Esophagus mucosa (tissue), 1 donor: ENCODE measurements at places on chromosomes 7 and 10. TPM values are rescaled to one million over a fixed set of nuclear protein-coding genes. Genes with fewer than 3 reads are reported as not detected.
A peak's percentile ranks its signal among the peaks of the same experiment; 100 is the strongest.

- ATAC-seq: no peak
Observed at GRCh38 chr10:11604865-11605650, 6.4 kb downstream of the USP6NL start.

- ATAC-seq: no peak
Observed at GRCh38 chr10:133224756-133225372, 5.2 kb upstream of the UTF1 start.

- peak; percentile 68 for ATAC-seq
Observed at GRCh38 chr7:97016381-97017191, 8.0 kb downstream of the DLX5 start.

DNA sequence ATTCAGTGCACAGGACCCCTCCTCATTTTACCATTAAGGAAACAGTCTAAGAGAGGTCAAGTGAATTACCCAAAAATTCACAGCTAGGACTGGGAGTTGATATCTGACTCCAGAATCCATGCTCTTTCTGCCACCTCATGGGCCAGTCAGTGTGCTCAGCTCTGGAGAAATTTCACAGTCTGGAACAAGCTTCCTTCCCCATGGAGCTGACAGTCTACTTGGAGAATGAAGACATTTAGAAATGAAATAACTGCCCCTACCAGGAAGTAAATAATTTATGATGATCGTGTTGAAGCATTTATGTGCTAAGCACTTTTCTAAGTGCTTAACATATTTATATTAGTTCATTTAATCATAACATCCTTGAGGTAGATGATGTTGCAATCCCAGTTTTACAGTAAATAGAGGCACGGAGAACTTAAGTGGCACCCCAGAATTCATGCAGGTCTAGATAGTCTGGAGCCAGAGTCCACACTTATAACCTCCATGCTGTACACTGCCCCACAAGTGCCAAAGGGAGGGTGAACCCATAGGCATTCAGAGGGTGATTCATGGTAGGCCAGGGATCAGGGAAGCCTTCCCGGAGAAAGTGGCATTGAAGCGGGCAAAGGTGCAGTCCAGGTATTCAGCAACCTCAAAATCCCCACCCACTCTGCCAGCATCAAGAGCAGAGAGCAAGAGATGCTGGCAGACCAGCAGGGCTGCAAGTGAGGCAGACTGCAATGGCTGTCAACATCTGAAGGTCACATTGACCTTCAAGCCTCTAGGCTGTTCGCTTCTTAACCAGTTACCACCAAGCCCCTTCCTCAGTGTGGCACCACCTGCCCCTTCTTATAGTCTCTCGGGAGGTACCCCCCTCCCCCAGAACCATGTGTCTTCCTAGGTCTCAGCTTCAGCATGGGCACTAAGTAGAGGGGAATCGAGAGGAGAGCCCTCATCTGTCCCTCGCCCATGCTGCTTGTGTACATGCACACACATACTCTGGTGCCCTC lies 38.4 kb upstream of the LRRC4 start:
- ATAC-seq: no peak

DNA sequence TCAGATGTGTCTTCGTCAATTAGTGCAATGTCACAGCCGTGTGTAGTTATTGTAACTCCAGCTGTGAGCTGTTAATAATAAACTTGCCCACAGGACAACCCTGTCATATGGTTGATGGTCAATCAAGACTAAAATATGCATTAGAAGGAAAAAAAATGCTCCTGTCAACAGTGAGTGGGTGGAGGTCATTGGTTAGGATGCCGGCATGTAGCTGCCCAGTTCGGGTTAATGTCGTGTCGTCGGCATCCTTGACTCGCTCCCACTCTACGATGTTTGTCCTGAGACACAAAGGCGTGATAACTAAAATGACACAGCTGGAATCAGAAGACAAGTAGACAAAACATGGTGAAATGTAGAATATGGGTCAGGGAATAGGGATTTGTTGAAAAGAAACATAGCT lies 442.8 kb upstream of the NPVF start:
- ATAC-seq: no peak

The VSTM4 gene
- total RNA-seq: 0.68 TPM

DNA sequence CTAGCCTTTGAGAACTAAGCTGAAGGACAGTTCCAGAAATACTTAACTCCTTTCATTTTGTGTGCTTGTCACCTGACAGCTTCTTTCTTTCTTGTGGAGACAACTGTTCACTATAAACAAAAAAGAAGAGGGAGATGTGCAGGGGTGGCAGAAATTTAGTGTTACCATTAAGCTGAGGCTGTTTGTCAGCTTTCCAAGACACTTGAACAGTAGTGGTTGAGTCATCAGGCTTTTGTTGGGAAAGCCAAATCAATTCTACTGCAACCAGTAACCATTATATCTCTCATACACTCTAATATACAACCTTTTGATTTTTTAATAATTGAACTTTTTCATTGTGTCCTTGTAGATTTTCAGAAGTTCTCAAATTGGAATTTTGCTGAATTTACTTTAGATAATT lies 75.3 kb downstream of the POLL start:
- no peak for ATAC-seq

The SLC13A4 gene
- total RNA-seq: 3.0 TPM
